Subcutaneous preadipocyte (primary cell): ENCODE measurements at places on chromosomes 5 and 9. TPM values are rescaled to one million over a fixed set of nuclear protein-coding genes. Genes with fewer than 3 reads are reported as not detected.

The CATSPER3 gene
- under 0.01 TPM in 1 of 2 replicates, not detected in the other for total RNA-seq

The NFX1 gene
- 27.2 and 36.2 TPM in 2 replicates for total RNA-seq

The PCDHA6 gene
- total RNA-seq: under 0.01 and 0.37 TPM in 2 replicates

The ADRA1B gene
- total RNA-seq: 0.20 and 0.37 TPM in 2 replicates

The FCN1 gene
- total RNA-seq: not detected in 2 replicates

The COL27A1 gene
- total RNA-seq: 3.3 and 5.9 TPM in 2 replicates
